Skin of body (tissue), 3 donors: ENCODE measurements at places on chromosomes 12 and 14. TPM values are rescaled to one million over a fixed set of nuclear protein-coding genes. Genes with fewer than 3 reads are reported as not detected.

DNA sequence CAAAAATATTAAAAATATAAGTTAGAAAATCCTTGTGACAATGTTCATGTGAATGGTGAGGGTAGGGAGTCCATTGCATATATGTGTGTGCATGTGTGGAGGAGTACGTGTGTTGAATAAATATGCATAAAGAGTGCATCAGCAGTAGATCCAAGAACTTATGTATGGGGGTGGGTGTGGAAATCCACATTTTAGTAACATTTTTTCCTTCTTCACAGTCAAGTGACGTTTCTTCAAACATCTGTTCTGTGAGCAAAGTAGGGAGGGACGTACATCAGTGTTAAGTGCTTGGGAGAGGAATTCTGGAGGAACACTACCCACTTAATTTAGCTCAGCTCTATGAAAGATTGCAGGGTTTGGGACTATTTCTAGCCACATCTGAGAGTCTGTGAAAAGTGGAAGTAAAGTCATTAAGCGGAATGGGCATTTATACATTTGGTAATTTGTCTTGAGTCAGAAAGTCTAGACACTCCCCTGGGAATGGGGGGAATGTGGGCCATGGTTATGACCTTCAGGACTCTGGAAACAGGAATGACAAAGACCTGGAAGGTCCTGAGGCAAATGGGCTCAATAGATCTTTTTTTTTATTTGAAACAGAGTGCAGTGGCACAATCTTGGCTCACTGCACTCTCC lies 156.4 kb upstream of the PLXNC1 start:
- peak; percentile 78 for DNase-seq

- DNase-seq, result no peak
Observed at GRCh38 chr12:90449611-90450010, 505.4 kb downstream of the CCER1 start.

- no peak for DNase-seq
Observed at GRCh38 chr14:69863083-69863482, 16.1 kb upstream of the SMOC1 start.

DNA sequence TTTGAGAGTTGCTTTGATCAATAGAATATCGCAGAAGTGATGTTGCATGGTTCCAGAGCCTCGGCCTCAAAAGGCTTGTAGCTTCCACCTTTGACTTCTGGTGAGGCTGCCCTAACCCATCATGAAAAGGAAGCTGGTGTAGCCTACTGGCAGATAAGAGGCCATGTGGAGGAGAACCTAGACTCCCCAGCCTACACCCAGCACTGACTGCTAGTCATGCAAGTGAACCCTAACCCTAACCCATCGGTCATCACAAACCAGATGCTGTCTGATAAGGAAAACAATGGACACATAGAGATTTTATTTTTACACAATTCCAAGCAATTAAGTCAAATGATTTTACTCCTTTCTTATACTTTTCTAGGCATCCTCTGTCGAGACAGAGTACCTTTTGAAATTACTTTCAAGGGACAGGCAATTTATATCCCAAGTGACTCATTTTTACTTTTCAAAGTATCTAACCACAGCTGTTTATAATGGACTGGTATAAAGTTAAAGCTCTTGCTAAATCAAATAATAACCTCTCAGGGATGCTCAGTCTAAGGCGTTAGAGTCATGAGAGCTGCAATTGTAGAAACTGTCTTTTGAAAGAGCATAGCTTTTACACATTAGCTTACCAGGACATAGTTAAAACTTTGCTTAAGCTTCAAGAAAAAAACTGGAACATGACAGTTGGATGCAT lies 17.6 kb downstream of the PTPRB start:
- no peak for DNase-seq

The KRT83 gene
- 18.8 TPM for total RNA-seq

- no peak for DNase-seq
Observed at GRCh38 chr14:79551523-79551922, 659.8 kb downstream of the DIO2 start.

DNA sequence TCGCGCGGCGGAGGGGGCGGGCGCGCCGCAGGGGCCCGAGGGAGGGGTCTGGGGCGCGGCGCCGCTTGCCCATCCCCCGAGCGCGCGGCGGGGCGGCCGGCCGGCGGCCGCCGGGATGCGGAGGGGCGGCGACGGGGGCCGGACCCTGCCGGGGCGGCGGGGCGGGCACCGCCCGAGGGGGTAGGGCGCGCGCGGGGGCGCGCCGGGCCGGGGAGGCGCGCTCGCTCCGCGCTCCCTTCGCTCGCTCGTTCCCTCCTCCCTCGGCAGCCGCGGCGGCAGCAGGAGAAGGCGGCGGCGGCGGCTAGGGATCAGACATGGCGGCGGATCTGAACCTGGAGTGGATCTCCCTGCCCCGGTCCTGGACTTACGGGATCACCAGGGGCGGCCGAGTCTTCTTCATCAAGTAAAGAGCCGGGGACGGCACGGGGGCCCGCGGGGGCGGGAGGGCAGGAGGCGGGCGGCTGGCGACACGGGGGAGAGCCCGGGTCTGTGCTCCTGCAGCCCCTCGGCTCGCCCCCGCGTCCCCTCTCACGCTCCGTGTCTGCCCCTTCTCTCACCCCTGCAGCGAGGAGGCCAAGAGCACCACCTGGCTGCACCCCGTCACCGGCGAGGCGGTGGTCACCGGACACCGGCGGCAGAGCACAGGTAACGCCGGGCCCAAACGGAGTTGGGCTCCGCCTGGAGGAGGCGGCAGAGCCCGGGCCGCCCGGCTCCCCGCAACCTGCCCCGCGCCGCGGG lies at the start of gene PLEKHA5:
Gene PLEKHA5 (plus strand): TSS at position 248 of the 738 bp plus-strand sequence. CDS start 67 bp downstream, at position 315.
- DNase-seq, result peak; percentile 67

DNA sequence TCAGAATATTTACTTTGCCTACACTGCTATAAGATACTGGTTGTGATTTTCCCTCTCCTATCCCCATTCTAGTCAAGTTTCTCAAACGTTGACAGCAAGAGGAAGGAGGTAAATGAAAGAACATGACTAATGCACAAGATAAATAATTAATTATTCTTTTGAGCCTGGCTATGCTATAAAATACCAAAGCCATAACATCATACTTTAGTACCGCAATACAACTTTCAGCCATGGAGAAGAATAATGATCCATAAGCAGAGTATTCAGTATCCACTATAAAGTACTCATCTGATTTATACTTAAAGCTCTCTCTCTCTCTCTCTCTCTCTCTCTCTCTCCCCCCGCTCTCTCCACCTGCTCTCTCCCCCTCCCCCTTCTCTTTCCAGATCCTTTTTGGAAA lies 41.3 kb downstream of the TDG start:
- DNase-seq, result no peak

The KRT82 gene
- 15.8 TPM for total RNA-seq

The PRORP gene
- total RNA-seq, result 15.4 TPM

The REM2 gene
- total RNA-seq, result not detected

- no peak for DNase-seq
Observed at GRCh38 chr12:6469609-6470374, 685 bp downstream of the VAMP1 start.

The CRIP2 gene
- total RNA-seq, result 43.2 TPM

DNA sequence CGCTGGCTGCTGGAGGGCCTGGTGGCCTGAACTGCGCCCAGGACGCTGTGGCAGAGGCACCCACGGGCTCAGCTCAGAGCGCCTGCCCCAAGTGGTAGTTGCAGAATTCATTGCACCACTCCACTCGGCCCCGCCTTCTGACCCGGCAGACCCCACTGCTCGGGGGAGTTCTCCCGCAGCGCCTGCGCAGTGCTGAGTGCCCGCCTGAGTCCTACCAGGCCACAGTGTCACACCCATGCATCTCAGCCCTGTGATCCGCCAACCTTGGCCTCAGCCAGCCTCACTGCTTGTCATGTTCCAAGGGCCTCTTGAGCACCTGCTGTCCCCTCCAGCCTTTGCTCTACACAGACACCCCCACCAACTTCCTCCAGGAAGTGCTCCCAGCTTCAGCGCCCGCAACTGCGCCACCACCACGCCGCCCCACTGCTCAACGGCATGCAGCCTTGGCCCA lies 12.2 kb downstream of the DEGS2 start:
- no peak for DNase-seq

The MAPK1IP1L gene
- 24.7 TPM for total RNA-seq

DNA sequence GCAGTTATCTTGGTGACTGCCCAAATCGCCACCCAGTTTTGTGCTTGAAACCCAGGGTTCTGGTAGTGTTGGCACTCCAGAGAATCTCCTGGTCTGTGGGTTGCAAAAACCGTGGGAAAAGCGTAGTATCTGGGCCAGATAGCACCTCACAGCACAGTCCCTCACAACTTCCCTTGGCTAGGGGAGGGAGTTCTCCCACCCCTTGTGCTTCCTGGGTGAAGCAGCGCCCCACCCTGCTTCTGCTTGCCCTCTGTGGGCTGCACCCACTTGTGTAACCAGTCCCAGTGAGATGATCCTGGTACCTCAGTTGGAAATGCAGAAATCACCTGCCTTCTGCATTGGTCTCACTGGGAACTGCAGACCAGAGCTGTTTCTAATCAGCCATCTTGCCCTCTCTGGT lies 16.4 kb downstream of the CLEC2D start:
- no peak for DNase-seq

DNA sequence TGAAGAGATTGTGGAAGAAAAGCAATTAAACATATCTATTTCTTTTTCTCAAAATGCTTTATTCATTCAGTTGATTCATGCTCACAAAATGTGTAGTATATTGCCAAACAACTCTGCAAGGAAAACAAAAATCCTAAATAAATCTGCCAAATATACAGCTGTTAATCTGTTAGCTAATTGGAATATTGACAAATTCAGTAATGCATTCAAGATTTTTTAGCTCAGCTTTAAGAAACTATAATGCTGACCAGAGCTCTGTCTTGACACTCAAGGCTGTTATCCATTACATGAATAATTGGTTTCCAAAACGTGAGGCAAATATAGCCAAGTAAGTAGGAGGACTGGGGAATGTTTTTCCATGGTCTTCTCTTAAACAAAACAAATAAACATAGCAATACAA lies 146.8 kb downstream of the TMTC2 start:
- peak; percentile 92 for DNase-seq

DNA sequence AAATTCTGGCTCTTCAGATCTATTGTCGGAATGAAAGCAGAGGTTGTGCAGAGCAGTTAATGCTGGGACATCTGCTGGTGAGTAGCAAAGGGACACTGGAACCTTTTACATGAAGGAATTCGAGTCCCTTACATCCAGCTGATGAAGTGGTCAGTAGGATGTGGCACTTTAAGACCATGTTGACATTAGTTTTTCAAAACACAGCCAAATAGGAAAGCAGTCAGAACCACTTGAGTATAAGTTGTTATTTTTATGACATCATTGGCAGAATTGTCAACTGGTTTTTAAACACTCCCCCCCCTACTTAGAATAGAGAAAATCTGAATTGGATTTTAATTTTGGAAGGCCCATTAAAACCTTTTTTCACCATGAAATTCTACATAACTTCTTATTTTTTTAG lies 46.8 kb upstream of the AMN start:
- DNase-seq, result no peak

The GPRC5D gene
- total RNA-seq, result 10.1 TPM

DNA sequence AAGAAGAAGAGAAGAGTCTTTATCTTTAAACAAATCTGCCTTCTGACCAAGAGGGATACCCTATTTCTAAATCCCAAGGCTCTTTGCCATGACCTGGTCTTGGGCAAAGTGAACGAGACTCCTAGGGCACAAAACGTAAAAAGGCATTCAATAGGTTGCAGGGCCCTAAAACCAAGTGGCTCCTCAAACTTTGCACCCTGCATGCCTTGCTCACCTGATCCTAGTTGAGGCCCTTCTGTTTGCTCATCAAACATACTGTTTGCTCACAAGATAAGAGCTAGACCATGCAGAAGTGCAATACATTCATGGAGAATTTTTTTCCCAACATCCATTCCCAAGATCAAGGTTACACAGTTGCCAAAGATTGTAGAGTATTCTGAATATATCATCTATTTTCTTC lies 7.9 kb upstream of the PRH1 start:
- DNase-seq, result no peak

GRCh38 chr14:80664576-80664975 lies 277.0 kb downstream of the CEP128 start:
- no peak for DNase-seq

GRCh38 chr14:104939666-104940410 lies 15.2 kb downstream of the PLD4 start:
- no peak for DNase-seq

The TDRD9 gene
- total RNA-seq, result 0.39 TPM

The PLEKHH1 gene
- 8.7 TPM for total RNA-seq

GRCh38 chr12:19801941-19802340 lies 362.6 kb downstream of the AEBP2 start:
- no peak for DNase-seq

GRCh38 chr12:46298261-46298660 lies 29.4 kb upstream of the SLC38A1 start:
- no peak for DNase-seq
